ENCODE measurements at places on chromosomes 6 and 20.

DNA sequence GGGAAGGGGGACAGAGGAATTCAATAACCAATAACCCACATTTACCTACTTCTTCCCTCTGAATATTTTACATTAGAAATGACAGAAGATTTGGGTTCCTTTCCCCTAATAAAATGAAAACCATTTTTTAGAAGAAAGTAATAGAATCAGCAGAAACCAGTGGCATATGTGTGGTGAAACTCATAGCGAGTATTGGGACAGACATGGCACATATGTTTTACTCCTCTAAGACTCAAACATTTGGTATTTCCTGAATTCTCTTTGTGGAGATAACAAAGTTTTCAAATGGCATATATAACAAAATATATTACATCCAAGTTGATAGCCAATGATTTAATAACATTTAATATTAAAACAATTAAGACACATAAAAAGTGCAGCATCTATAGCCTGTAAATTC is 12.9 kb upstream of the BEND3 start:
- no peak for DNase-seq

DNA sequence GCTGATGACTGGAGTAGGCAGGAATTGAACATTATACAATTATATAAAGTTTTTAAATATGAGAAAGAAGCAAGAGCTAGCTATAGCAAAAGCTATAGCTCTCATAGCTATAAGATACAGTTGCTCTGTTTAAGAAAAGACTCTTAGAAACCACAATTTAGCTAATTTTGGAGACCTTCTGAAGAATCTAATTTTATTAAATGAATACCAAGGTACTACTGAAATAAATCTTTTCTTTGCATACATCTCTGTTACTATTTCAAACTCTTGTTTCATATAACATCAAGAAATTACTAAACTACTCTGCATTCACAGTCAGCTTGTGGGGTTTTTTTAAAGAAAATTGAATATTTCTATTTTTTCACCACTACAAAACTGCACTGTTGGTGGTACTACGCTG is 568.7 kb upstream of the MARCKS start:
- DNase-seq: no peak

DNA sequence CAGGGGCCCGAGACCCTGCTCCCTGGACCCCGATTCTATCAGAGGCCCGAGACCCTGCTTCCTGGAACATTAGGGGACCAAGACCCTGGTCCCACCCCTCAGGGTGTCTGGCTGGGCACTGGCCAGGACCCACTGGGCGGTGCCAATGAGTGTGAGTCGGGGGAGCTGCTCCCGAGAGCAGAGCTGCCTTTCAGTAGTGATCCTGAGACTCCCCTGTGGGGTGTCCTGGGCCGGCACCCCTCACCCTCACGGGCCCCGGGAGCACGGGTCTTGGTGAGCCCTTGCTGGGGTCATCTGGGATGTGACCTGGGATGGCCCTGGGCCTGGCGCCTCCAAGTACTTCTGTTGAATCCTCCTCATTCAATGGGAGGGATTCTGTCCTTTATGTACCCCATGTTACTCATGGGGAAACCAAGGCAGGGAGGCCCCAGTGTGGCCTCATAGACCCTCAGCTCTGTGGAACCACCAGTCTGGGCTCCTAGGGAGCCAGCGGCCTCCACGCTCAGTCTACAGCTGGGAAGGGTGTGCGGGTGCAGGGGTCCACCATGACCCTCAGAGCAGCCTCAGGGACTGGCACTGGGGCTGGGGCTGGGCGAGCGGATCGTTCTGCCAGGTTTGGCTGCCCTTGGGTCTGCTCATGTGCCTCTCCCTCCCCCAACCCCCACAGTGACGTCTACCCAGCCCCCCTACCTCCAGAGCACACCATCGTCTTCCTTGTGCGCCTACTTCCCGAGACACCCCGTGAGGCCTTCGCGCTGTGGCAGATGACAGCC is 25.6 kb downstream of the COL20A1 start:
- DNase-seq: no peak

- DNase-seq: no peak
Observed at GRCh38 chr6:38688579-38689087, 14.3 kb downstream of the GLO1 start.

DNA sequence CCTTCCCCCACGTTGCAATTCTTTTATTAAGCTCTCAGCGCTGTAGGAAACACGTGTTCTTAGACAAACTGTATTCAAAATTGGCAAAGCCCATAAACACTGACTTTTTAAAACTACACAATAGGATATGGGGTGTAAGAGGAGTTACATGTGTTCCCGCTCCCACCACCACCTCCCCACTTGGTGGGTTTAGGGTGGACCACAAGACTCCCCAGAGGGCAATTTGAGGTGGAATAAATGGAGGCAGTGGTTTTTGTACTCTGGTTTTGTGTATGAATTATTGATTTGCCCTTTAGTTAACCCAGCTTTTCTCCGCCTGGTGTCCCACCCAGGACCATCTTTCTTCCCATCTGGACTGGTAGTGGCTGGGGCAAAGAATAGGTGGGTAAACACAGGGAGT is 3.7 kb downstream of the UQCC2 start:
- no peak for DNase-seq

- DNase-seq: no peak
Observed at GRCh38 chr20:8774412-8774811, 294.5 kb upstream of the PLCB4 start.

- DNase-seq: no peak
Observed at GRCh38 chr6:105072798-105073199, 107.0 kb downstream of the POPDC3 start.

Data from osteoblast (primary cell).